ENCODE measurements at places on chromosomes 1 and 21.

DNA sequence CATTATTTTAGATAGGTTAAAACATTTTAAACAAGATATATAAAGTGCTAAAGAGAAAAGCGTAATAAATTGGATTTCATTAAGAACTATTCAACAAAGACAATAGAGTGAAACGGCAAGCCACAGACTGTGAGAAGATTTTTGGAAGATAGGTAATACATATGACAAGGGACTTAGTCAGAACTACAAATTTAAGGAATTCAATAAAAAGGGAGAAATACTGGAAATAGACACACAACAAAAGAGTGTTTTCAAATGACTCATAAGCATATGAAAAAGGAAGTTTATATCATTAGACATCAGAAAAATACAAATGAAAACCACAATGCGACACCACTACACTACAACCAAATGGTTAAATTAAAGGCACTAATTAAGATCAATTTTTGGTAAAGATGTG lies 90.5 kb downstream of the GDAP2 start:
- no peak for DNase-seq

DNA sequence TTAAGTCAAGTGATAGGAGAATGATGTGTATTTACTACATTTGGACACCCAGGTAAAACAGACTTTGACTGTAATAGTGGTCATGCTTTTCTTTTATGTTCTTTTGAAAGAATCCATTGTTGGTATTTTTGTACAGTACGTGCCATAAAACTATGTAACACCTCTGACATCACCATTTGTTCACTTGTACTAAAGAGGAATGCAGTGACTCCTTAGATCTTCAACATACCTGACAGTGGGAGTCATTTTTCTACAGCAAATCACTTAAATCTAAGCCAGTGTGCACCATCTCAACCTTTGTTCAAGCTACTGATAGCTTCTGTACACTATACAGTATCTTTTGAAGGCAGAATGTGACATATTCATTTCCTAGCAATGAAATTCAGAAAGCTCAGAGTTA lies 6.3 kb upstream of the PLD5 start:
- no peak for DNase-seq

DNA sequence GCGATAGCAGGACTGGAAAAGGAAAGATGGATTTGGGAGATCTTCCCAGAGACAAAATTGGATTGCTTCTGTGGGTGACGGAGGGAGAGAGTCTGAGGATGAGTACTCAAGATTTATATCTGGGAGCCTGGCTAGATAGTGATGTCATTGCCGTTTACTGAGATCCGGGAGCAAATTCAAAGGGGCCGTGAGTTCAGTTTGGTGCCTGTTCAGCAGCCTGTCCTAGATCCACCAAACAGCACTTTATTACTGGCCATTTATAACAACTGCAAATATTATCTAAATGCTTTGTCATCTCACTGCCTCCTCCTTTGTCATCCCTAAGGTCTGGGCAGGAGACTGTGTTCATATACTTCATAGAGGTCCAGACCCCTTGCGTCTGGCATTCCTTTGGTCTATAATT lies 29.2 kb downstream of the MAPKAPK2 start:
- DNase-seq: no peak

GRCh38 chr1:5388622-5389021 lies 603.6 kb downstream of the NPHP4 start:
- DNase-seq: no peak

DNA sequence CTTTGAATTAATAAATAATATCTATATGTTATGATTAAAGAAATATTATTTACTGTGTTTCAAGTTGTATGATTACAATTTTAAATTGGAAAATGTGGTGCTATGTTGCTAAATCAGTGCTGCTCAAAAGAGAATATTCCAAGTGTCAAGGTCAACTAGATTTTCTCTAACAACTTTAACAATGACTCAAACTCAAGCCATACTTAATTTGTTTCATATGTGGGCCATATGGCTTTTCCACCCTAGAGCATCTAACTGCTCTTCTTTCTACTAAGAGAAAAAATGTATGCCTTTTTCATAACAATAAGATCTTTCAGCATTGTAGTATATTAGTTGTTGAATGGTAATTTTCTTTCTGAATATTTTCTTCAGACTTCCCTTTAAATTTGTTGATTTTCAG lies 8.3 kb upstream of the SYT14 start:
- no peak for DNase-seq

DNA sequence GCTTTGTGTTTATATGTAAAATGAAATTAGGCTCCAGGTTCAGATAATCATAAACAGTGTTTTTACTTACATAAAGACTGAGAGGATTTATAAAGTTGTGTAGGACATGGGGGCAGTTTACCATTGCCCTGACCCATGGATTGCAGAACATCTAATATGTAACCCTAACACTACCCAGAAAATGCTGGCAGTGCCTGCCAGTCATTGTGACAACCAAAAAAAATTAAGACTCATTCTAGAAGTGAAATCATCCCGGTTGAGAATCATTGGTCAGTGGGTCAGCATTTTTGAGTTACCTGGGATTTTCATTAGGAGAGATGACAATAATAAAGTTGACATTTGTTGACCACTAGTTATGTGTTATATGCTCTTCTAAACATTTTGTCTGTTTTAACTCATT lies 31.2 kb upstream of the THEM4 start:
- DNase-seq: no peak

- DNase-seq: no peak
Measured at GRCh38 chr1:117565745-117566455, 39.9 kb upstream of the TENT5C start.

GRCh38 chr1:165539908-165540307 lies 3.9 kb upstream of the LRRC52 start:
- no peak for DNase-seq

GRCh38 chr1:190126728-190127127 lies 350.9 kb downstream of the BRINP3 start:
- no peak for DNase-seq

GRCh38 chr1:243984788-243985187 lies 66.3 kb upstream of the ZBTB18 start:
- DNase-seq: no peak

DNA sequence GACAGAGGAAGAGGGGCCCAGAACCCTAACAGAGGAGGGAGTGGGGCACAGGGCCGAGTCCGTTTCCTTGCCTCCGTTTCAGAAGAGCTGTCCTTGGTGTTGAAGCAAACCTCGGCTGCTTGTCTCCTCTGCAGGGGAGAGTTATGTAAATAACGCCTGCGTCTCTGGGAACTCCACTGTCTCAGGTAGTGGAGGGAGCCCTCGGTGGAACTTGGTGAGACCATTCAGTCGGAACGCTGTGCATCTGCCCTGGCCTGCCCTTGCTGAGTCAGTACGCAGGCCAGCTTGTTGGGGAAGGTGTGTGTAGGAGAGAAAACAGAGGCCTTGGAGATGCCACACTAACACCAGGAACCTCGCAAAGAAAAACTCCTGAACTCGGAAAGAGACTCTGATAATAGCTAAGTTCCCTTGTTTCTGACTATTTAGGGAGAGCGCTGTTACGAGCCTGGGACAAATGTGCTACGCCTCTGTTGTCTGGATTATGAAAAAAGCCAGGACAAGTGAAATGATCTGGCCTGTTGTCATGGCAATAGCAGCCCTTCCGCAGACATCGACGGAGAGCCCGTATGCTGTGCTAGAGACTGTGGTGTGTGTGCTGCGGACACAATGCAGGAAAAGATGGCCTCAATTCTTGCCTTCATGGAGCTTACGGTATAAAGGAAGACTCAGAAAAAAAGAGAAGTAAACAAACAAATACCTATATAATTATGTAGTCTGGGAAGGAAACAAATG lies 94.6 kb upstream of the AKT3 start:
- DNase-seq: no peak

- DNase-seq: no peak
Measured at GRCh38 chr1:226211181-226211821, 12.2 kb upstream of the MIXL1 start.

- DNase-seq: no peak
Measured at GRCh38 chr1:247669225-247669624, 10.3 kb downstream of the OR13G1 start.

DNA sequence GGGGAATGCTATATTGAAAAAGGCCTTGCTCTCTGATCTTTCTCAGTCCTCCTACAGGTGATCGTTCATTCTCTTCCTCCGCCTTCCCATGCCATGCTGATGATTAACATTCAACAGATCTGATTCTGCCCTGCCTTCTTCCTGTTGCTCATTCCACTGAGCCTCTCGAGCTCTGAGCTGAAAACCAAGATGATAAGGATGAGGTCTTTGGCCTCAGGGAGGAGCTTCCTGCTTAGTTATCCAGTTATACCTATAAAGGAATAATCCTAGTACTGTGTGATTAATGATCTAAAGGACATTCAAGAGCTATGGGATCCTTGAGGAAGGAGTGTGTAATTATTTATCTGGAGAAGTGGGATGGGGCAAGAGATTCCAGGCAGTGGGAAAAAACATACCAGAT lies 25.2 kb upstream of the MAP3K7CL start:
- no peak for DNase-seq

DNA sequence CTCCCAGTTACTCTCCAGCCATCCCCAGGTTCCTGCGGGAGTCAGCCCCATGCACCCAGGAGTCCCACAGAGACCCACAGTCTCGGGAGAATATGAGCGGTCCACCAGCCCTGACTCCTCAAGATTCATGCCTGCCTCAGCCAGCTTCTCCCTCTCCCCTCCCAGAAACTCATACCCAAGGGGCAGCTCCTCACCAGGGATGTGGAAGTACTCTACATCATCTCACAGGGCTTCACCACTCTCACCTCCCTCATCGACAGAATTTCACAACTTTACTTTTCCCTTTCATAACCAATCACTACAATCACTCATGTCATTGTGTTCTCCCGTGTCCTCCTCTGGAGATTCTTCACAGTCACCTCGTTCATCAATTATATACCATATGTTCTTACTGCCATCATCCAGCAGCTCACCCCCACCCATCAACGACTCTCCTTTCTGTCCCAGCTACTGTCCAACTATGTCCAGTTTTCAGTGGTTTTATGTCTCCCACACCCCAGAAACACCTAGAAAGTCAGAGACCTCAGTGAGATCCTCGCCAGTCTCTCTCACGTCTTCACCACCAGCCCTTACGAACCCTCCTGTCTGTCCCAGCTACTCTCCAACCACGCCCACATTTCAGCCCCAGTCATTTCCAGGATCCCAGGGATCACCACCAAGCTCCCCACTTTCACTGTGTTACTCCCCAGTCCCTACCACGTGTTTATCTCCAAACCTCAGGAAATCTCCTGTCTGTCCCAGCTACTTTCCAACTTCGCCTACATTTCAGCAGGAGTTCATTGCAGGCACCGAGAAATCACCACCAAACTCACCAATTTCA lies 1530.1 kb upstream of the TPTE start:
- no peak for DNase-seq

DNA sequence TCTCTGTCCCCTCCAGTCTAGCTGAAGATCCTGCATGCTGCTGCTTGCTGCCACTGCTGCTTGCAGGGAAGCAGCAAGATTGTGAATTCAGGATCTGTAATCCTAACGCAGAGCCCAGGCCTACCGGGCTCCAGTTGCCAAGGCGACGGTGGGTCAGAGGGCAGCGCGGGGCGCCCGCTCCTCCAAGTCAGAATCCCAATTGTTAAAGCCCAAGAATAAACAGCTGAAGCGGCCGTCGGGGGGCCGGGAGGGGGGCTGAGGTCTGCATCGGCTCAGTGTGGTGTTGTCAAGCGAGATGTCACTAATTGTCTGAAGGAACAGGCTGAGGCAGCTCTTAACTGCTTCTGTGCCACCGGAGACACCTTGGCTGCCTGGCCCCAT lies 36.8 kb downstream of the AHDC1 start:
- DNase-seq: no peak

- no peak for DNase-seq
Measured at GRCh38 chr1:172745014-172745413, 86.1 kb downstream of the FASLG start.

- no peak for DNase-seq
Measured at GRCh38 chr1:69693921-69694675, 126.4 kb downstream of the LRRC7 start.

- DNase-seq: no peak
Measured at GRCh38 chr1:195185321-195185720, 1422.9 kb downstream of the KCNT2 start.

- DNase-seq: no peak
Measured at GRCh38 chr1:38166461-38166860, 119.9 kb upstream of the POU3F1 start.

DNA sequence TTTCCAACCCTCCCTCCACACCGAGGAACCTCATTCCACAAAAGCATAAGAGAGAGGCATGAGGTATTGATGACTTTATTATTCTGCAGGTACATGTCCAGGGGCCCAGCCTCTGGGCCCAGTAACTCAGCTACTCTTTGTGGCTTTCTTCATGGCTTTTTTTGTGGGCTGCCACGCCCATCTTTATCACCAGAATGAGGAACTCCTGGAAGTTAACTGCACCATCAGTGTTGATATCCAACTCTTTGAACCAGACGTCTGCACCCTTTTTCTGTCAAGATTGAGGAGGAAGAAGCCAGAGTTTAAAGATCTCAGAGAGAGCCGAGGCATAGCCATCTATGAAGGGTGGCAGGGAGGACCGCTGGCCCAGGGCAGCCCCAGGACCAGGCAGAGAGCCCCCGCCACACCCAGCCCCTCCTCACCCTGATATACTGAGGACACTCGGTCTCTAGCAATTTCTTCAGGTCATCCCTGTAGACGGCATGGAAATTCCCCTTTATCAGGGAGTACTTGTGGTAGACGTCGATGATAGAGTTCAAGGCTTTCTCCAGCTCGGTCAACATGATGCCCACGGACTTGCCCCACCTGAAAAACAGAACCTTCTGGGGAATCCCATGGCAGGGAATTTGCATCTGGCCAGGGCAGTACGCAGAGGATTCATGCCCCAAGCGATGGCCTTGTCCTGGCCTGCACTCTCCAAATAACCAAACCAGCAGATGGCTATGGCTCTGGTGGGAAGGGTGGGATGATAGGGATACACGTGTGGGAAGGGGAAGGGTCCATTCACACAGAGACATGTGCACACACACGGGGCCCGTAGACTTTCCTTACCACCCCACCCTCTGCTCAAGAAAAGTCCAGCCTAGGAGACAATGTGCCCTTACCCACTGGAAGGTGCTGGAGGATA lies 647 bp downstream of the S100A8 start:
- no peak for DNase-seq

DNA sequence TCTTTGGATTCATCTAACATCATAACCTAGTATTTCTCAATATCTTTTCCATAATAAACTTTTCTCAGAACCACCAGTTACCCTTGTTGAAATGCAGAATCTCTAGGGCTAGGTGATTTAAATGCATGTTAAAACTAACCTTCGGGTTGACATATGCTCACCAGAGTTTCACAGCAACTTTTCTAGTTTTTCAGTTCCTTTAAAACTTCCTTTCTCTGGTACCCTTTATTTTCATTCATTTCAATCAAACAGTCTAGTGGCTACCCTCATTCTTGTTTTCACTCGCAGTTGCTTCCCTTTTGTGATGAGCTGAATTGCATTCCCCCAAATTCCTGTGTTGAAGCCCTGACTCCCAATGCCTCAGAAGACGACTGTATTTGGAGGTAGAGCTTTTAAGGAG lies 712.8 kb upstream of the CHRM3 start:
- no peak for DNase-seq

GRCh38 chr1:27144920-27145661 lies 9.8 kb downstream of the SLC9A1 start:
- no peak for DNase-seq

GRCh38 chr1:115428256-115428655 lies 90.2 kb upstream of the NGF start:
- DNase-seq: no peak

- no peak for DNase-seq
Measured at GRCh38 chr1:150619576-150620509, 9.6 kb downstream of the ENSA start.

Measured in stimulated activated CD8-positive, alpha-beta memory T cell treated with anti-CD3 and anti-CD28 coated beads, Interleukin-2, amount 100 ng/mL, for 1 hour (primary cell).